HTR-8/SVneo (cell line): ENCODE measurements at places on chromosomes 6 and 20.

- no peak for DNase-seq
Observed at GRCh38 chr6:79399499-79399898, 137.7 kb downstream of the LCA5 start.

DNA sequence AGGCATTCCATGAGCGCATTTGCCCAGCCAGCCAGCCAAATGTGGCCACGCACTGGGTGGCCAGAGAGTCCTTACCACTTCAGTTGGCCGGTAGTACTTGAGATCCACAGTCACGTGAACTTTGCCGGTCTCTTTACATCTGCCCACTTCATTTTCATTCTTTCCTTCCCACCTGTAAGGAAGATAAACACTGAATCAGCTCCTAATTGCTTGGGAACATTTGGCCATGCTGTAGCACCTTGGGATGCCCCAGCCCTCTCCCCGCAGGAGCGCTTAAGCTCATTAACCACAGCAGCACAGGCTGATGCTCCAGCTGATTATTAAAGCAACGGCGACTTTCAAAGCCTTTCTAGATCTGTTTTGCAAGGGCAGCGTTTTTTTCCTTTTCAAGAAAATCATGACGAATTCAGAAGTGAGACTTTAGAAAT, 116.6 kb downstream of the FOXC1 start:
- no peak for DNase-seq

DNA sequence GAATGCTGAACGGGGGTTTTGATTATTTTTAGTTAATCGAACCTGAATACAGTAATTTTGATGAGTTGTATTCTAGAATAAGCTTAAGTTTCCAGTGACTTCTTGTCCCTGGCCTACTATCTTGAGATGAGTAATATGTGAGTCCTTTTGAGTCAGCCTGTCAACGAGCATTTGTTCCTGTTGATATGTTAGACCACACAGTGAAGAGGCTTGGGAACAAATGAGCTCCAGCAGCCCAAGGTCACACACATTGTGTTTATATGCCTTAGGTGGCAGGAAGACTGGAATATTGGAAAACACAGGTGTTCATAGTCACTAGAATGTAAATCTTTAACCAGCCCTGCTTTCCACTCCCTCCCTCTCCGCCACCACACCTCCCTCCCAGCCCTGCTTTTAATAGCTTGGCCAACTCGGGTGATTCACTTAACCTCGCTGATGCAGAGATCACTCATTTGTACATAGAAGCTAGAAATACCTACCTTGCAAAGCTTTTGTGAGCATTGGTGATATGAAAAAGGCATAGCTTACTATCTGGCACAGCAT, 9.1 kb downstream of the SMPDL3A start:
- no peak for DNase-seq

- no peak for DNase-seq
Observed at GRCh38 chr20:38059832-38060231, 26.3 kb downstream of the RPRD1B start.

DNA sequence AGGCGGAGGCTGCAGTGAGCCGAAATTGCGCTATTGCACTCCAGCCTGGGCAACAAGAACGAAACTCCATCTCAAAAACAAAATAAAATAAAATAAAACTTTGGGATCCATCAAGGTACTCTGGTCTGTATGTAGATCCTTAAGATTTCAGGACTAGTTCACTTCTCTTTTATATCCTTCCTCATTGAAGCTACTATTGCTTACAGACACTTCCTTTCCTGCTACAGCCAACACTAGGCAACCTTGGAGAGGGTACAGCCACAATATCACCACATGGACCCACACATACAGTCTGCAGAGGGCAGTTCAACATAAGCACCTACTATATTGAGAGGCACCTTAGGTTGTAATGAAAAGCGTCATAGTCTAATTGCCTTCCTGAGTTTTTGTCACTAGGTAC, 113.3 kb downstream of the ATXN1 start:
- DNase-seq: no peak

DNA sequence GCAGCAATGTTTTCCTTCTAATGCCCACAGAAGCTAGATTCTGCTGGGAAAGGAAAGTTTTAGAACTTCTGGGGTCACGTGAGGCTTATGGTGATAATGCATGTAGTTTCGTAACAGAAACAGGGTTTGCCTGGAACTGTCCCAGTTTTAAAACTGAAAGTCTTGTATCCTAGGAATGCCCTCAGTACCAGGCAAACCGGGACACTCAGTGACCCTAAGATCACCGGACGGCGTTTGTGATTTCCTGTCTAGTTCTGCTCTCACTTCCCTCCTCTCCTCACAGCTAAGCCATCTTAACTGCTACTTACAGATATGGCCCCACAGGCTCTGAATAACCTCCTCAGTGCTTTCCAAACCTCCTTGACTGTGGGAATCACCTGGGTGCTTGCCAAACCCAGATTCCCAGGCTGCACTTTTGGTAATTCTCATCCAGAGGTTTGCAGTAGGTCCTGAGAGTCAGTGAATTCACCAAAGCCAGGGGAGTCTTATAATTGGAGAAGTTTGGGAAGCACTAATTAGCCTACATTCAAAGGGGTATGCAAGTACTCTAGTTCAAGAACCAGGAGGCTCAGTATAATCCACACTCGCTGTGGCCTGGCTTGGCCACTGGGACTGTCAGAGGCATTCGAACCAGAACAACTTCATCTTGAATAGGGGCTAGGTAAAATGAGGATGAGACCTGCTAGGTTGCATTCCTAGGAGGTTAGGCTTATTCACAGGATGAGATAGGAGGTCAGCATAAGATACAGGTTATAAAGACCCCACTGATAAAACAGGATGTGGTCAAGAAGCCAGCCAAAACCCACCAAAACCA, 231.6 kb upstream of the MYLIP start:
- DNase-seq: no peak

GRCh38 chr6:157982102-157982562, 469 bp downstream of the SYNJ2 start:
- DNase-seq: no peak

GRCh38 chr6:107956586-107957307, 1.3 kb downstream of the SEC63 start:
- peak; percentile 18 for DNase-seq

DNA sequence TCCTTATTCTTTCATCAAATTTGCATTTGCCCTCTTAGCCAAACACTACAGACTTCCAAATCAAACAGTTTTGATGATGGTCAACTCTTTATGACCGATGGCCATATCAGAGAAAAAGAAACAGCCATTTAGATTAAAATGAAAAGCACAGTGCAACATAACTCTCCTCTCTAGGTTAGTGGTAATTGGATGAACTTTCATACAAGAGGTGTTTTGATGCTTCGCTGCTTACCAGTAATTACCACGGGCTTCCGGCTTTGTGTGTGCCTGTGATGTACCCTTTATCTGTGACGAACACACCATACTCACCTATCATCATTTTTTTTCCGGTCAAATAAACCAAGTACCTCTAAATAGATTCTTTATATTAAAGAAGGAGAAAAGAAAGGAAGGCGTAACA, 181.8 kb downstream of the FOXA2 start:
- DNase-seq: no peak

DNA sequence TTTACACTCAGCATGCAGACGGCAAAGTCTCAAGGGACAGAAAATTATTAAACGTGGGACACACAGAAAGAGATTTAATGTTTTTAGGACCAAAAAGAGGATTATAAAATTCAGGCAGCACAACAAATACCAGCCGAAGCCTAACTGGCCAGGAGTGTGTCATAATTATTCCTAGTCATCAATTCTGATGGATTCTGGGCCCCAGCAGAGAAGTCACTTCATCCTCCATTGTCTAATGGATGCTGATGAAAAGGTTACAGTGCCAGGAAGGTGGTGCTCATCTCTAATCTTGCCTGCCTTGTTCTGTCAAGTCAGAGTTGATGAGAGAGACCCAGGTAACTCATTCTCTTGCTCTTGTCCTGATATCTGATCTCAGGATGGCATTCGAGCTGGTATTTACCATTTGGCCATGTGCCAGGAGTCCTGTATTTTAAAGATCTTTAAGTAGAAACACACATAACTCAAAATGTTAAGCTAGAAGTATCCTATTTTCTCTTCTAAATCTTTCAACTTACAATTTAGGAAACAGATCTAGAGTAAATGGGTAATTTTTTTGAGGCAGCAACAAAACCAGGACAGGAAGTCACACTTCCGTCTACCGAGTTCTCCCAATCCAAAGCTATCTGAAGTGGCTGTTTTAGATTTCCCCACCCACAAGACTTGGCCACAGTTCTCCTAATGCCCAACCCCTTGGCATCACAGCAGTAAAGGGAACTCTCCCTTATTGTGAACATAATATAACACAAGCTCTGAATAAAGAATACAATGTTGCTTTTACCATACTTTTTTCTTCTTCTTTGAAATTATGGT, 50.0 kb downstream of the ADAT2 start:
- DNase-seq: no peak

DNA sequence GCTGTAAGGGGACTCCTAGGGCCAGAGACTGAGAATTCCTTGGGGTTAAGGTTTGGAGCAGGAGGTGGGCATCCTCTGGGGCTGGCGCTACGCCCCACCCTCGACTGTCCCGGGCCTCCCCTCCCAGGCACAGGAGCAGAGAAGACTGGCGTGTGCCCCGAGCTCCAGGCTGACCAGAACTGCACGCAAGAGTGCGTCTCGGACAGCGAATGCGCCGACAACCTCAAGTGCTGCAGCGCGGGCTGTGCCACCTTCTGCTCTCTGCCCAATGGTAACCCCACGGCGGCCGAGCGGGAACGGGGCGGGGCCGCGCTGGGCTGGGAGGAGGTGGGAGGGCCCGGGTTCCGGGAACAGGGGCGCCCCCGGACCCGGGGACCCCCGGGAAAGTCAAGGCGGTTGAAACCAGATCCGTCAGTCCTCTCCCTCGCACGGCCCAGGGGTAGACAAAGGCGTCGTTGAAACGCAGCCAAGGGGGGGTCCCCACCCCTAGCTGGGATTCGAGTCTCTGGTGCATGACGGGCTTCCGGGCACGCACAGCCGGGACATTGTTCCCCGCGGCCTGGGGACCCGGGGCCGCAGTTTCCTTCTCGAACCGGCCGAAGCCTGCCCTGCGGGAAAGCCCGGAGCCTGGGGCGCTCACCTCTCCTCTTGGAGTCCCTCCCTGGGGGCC, 844 bp downstream of the WFDC2 start:
- no peak for DNase-seq

DNA sequence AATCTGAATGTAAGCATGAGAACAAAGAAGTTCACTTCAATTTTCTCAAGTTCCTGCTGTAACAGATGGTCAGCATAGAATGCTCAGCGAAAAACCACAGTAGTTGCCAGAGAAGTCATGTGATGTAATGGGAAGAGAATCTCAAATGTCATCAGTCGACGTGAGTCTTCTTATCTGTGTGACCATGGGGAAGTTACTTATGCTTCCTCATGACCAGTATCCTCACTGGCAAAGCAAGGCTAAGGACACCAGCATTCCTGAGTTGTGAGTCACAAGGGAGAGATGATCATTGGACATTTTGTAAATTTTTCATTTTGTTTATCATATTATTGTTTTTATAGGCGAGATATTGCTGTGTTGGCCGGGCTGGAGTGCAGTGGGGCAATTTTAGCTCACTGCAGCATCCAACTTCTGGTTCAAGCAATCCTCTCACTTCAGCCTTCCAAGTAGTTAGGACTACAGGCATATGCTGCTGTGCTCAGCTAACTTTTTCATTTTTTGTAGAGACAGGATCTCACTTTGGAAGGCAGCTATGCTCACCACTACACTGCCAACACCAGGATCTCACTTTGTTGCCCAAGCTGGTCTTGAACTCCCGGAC, 21.9 kb downstream of the SGK1 start:
- DNase-seq: peak; percentile 96

GRCh38 chr6:37480118-37480736, 19.5 kb downstream of the CCDC167 start:
- DNase-seq: no peak

DNA sequence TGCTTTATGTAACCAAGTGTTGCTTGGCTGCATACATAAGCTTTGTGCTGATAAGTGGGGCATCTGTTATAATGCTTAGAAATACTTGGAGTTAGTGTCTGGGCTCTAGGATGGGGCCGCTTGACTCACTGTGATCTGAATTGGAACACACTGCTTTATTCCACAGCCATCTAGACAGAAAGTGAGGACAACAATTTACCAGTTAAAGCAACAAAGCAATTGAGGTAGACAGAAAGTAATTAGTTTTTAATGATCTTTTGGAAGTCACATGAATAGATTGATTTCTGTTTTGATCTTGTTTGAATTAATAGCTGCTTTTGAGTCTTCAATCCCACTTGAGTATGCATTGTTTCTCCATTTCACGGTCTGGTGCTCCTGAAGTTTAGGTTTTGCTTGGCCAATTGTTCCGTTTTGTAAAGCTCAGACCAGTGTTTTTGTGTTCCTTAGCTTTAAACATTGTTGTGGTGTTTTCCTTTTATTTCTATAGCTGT, 157.5 kb downstream of the TRMT11 start:
- DNase-seq: no peak

DNA sequence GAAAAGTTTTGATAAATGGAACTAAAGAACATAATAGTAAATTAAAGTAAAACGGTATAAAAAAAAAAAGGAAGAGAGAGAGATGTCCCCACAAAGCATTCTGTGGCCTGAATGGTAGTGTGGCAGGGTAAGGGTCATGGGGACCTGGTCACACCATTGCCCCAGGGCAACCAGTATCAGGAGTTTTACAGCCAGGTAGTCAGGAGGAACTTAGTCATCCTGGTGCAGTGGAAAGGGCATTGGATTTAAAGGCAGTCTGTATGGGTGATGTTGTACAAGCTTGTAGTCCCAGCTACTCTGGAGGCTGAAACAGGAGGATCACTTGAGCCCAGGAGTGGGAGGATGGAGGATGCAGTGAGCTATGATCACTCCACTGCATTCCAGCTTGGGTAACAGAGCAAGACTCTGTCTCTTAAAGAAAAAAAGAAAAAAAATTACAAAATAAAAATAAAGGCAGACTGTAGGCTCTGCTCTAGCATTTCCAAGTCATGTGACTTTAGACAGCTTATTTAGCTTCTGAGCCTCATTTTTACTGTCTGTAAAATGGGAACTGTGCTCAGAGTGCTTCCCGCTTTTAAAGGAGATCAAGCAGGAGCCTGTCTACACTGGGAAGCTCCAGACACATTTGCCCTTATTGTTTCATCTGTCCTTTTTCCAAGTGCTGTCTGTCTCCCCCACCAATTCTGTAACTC, 112.8 kb upstream of the ARMC2 start:
- DNase-seq: no peak

DNA sequence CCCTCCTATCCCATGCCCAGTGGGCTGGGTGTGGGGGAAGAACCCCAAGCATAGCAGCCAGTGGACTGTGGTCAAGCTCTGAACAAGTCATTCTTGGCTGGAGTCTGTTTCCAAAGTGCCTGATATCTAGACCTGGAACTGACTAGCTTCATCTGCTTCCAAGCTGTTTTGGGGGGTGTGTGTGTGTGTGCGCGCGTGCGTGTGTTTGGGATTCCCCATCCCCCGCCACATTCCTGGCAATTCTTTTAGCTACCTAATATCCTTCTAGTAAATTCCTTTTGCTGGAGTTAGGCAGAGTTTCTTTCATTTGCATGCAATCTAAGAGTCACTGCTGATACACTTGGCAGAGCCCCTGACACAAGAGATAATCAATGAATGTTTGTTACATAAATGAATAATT, 7.8 kb downstream of the PAK5 start:
- DNase-seq: no peak

DNA sequence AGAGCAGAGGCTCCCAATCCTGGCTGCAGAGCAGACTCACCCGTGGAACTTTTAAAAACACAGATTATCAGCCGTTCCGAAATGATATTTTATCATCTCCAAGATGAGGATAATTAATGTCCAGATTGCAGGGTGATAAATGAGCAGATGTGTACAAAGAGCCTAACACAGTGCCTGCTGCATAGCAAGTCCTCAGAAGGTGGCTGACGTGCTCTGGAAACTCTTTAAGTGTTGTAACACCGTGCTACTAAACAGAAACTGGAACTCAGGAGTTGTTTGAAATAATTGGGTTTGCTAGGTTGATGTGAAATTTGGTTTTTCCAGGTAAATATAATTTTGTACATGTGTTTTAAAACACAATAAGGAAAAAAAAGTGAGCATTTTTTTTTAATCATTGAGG, 118.0 kb downstream of the ARMC2 start:
- no peak for DNase-seq
